NCI-H1048 (cell line): ENCODE measurements at places on chromosomes 1 and 21.

DNA sequence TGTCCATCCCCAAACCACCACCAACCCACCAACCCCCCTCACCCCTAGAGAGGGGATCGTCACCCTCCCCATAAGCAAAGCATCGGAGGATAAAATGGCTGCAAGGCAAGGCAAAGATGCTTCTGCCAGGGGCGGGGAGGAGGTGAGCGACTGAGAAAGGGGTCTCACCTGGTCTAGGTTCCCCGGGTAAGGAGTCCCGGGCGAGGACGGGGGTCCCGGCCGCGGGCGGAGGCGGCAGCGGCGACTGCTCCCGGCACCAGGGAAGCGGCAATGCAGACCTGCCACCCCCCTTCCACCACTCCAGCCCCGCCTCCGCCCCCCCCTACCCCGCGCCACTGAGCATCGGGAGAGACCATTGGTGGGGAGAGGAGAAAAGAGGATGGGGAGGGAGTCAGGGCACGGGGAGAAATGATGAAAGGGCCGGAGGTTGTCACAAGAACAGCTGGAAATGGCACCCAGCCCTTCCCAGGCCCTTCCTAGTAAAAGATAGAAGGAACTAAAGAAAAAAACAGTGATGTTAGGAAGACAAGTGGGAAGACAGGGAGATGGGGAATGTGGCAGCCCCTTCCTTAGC is at the start of gene SV2A:
TSS of gene SV2A (minus strand) at position 274 of the 574 bp plus-strand sequence. CDS start 4,004 bp downstream, outside the sequence.
- no peak for DNase-seq

DNA sequence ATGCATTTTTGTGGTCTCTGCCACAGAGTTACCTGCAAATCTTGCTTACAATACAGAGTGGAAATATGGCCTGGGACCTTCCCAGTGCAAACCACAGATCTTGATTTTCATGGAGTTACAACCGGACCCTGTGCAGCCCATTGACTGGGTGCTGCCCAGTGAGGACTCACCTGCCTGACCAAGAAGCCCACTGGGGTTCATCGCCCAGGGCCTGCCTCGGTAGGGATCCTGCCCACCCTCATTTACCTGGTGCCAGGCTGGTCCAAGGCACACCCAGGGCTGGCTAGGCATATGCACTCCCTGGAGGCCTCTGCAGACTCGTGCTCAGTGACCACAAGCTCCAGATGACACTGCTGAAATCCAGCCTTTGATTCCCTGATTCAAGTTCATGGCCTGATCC is 572.7 kb downstream of the NPHP4 start:
- no peak for DNase-seq

- DNase-seq: no peak
Observed at GRCh38 chr1:84959294-84959693, 37.6 kb downstream of the MCOLN2 start.

DNA sequence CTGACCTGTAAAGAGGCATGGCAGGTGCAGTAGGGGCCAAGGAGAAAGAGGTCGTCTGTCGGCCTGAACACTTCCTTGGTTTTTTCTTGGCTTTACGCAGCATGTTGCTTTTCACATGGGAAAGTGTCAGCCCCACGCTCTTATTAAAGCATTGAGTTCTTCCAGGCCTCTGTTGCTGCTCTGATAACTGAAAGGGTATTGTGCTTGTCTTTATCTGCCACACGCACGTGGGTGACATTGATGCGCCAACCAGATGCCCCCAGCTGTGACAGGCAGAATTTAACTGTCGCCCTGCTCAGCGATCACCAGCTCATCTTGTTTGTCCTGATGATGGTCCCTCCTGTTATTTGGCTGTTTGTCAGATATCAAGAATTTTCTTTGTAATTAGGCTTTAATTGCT is 76.5 kb downstream of the GALNT2 start:
- no peak for DNase-seq

- DNase-seq: no peak
Observed at GRCh38 chr21:34865400-34866241, 183.5 kb downstream of the RUNX1 start.

- no peak for DNase-seq
Observed at GRCh38 chr1:101407505-101408211, 170.8 kb downstream of the S1PR1 start.

DNA sequence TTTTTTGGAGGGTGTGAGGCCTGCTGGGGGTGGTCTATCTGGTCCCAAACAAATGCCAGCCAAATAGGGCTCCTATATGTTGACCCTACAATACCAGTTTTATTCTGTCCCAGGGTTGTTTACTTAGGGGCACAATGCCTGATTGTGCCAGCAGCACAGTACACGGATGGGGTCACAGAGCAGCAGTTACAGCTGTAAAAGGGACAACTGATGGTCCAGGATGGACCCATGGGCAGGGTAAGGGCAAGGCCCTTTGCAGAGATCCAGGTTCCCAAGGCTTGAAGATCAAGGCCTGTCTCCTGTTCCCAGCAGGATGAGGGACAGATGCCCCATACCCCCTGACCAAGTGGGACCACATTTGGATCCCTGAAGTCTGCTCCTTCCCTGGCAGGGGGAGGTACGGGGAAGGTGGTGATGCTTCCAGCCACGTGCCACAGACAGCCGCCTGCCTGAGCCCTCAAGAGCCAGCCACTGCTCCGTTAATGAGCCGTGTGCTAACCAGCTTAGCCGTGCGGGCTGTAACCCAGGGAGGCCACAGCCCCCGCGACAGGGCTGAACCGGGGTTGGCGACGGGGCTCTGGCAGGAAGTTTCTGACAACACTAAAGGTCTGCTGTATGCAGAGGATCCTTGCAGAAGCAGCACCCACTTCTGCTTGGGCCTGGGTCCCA is 18.2 kb downstream of the SLC6A9 start:
- no peak for DNase-seq

DNA sequence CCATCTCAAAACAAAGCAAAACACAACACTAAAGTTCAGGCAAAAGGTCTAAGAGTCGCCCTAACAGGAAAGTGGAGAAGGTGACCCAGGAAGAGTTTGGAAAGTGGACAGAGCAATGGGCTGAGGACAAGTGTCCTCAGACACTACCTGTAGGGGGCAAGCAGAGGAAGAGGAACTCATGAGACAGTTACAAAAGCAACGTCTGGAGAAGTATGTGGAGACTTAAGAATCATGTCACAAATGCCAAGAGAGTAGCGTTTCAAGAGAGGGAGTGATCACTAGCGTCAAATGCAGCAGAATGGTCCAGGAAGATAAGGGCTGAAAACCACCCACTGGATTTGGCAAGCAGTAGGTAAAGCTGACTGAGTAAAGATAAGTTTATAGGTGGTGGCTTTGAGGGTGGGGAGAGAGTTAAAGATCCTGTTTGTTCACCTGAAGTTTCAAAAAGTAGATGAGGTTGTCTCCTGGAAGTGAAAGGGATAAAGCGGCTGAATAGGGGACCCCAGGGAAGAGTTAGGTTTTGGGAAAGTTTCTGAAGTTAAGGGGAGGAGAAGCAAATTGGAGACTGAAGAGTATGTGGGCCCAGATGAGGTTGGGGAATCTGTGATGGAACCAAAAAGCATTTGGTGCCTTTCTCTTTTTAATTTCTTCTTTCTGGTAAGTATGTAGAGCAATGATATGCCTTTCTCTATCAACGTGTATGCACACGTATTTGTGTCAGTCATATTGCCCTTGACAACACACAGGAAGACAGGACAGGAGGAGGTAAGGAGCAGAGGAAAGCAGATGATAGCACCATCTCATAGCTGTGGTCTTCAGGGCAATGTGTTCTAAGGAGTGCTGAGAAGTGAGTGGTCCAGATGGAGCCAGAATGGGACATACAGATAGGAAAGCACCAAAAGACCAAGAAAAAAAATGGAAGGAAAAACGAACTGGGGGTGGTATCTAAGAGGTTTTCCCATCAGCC is 3.1 kb downstream of the BSDC1 start:
- DNase-seq: no peak

DNA sequence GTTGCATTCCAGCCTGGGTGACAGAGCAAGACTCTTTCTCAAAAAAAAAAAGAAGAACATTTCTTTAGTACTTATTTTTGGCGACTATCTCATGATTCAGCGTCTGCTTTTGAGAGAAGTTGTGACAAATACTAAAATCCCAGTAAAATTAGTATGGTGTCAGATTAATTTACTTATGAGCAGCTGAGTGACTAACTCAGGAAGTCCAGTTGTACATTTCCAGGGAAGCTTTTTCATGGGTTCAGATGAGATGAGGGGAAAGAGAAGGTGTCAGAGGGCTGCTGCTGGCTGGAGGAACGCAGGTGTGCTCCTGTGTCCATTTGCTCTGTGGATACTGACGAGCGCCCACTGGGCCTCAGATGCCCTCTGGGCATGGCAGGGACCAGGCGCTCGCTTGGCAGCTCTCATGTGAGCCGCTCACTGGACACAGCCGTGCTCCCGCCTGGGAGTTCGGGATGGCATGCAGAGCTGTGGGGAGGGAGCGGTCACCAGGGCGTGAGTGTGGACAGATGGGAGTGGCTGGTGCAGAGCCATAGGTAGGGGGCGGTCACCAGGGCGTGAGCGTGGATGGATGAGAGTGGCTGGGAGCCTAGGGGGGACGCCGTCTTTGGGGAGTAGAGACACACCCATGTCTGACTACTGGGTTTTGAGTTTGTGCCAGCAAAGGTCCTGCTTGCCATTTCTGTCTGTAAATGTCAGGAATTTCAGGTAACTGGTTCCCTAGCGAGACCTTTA is 55.0 kb downstream of the ADARB1 start:
- no peak for DNase-seq

GRCh38 chr1:205538235-205538840 is 33.9 kb downstream of the CDK18 start:
- DNase-seq: no peak

DNA sequence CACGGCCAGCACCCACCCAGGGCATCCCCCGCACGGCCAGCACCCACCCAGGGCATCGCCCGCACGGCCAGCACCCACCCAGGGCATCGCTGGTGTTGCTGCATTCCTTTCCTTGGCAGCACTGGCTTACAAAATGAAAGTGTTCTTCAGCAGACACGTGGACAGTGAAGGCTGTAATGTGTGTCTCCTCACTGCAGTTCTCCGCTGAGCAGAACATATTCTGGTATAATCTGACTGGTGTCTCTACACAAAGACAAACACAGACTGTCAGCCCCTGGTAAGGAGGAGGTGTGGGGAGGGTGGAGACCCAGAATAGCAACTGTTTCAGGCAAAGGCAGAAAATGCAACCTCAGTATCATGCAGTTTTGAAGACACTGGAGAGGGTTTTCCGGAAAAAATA is 7.3 kb downstream of the LYPD8 start:
- DNase-seq: no peak

DNA sequence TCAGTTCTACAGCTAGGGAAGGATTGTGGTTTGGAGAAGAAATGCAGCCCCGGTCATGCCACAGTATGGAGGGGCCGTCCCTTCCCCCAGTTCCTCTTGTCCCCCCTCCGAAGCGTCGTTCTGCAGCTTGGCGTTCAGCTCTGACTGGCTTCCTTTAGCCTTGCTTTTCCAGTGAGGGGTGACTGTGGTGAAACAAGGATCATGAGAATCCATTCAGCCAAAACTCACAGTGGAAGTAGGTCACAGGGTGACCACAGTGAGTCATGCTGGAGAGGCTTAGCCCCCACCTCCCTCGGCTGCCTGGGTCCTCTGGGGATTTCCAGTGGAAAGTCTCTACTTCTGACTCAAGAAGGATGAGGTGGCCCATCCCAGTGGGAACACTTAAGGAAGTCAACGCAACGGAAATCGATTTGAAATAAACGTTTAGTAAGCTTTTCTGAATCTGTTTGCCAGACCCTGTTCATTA is 37.3 kb upstream of the COL6A2 start:
- DNase-seq: no peak
